ENCODE measurements at places on chromosomes 5 and 9. TPM values are rescaled to one million over a fixed set of nuclear protein-coding genes. Genes with fewer than 3 reads are reported as not detected.
A peak's percentile ranks its signal among the peaks of the same experiment; 100 is the strongest.

DNA sequence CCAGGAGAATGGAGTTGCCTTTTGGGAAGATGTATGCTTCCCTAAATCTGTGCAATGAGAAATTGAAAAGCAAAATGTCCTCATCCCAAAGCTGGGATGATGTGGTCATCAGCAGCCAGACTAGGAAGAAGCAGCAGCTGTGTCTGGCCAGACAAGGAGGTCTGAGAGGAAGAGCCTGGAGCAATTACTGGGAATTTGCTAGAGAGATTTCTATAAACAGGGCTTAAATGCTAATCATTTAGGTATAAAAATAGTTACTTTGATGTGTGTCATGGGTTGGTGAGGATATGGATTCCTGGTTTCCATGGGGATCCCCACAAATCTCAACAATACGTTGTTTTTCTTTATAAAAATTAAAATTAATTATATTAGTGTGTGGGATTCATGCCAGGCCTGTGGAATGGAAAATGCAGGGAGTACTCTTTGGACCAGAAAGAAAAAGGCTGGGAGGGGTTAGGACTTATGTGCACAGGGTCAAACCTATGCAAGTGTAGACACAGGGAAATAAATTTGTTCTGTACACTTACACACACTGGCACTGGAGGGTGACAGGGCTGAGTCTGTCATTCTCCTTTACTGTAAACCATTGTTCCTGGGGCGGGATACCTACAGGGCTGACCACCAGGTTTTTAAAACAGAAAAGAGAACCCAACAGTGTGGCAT lies 58.7 kb upstream of the TRPC7 start:
- no peak for DNase-seq
- H3K4me1 ChIP-seq, result no peaks in the 10 kb centered on the region
- no peak overlapping the region for H3K4me3 ChIP-seq

DNA sequence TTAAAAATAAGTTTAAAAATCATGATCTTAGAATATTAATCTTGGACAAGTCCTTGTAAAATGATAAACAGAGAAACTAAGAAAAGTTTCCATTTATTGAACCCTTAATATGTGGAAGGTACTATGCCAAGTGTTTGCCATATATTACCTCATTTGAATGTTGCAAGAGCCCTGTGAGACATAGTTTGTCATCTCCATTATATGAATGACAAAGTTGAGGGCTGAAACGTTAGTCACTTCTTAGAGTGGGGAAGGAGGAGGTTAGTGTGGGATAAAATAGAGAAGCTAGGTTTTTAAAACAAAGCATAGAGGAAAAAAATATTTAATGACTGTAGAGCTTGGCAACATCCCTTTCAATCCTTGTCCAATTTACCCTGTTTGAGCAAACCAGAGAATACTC lies 2.0 kb downstream of the TNC start:
- H3K27me3 ChIP-seq, result peaks cover 69% of the 10 kb centered on the region
- peaks cover 2% of the 10 kb centered on the region for H3K4me1 ChIP-seq
- no peak overlapping the region for H3K4me3 ChIP-seq
- no peak for DNase-seq
- H3K36me3 ChIP-seq, result no peaks in the 10 kb centered on the region

GRCh38 chr9:122336866-122337555 lies 33.8 kb upstream of the PTGS1 start:
- DNase-seq, result no peak
- H3K27ac ChIP-seq, result no peak overlapping the region
- H3K27me3 ChIP-seq, result no peaks in the 10 kb centered on the region
- peaks cover 2% of the 10 kb centered on the region for H3K4me1 ChIP-seq

GRCh38 chr9:123695386-123695785 lies 234.5 kb downstream of the DENND1A start:
- DNase-seq, result no peak
- no peaks in the 10 kb centered on the region for H3K27me3 ChIP-seq
- no peak overlapping the region for H3K27ac ChIP-seq
- no peaks in the 10 kb centered on the region for H3K4me1 ChIP-seq

- no peak for DNase-seq
- H3K27me3 ChIP-seq, result no peaks in the 10 kb centered on the region
- H3K36me3 ChIP-seq, result peaks cover 3% of the 10 kb centered on the region
- peaks cover 53% of the 10 kb centered on the region for H3K4me1 ChIP-seq
- H3K4me3 ChIP-seq, result peak overlapping the region; percentile 40
These were observed 14.6 kb downstream of the NREP start for GRCh38 chr5:111742177-111742994.

DNA sequence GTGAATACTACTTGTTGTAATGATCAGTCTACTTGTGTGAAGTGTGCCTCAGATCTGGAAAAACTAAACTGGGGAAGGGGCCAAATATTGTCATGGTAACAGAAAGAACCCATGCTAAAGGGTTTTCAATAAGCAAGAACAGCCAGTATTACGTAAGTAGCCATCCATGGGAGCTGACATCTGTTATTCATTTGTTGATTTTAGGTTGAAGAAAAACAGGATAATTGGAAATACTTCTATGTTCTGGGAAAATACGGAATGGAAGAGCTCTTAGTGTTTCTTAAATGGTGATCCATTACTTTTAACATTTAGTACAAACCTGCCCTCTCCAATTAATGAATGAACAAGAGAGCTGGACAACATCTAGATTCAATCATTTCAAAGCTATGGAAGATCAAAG lies 485.8 kb downstream of the NTRK2 start:
- no peaks in the 10 kb centered on the region for H3K4me1 ChIP-seq
- no peaks in the 10 kb centered on the region for H3K36me3 ChIP-seq
- DNase-seq, result no peak
- no peak overlapping the region for H3K4me3 ChIP-seq
- no peak overlapping the region for H3K27ac ChIP-seq

The TAS2R1 gene
- not detected for total RNA-seq

The TCERG1 gene
- total RNA-seq, result 152 TPM

Measured in activated T-helper 1 cell treated with anti-CD3 and anti-CD28 coated beads, Interleukin-12 subunit alpha, Interleukin-12 subunit beta, Interleukin-2, Interleukin-4 antibody, amounts not matched to agents 30 ng/mL and 10 ng/mL and 1 ng/mL, durations not matched to agents 14 hours and 24 hours and 36 hours (primary cell).